ENCODE measurements at places on chromosomes 6 and 20.

GRCh38 chr6:143613749-143614148 lies 64.0 kb upstream of the PHACTR2 start:
- no peak for DNase-seq

GRCh38 chr6:166194914-166195859 lies 27.5 kb upstream of the TBXT start:
- DNase-seq = no peak

DNA sequence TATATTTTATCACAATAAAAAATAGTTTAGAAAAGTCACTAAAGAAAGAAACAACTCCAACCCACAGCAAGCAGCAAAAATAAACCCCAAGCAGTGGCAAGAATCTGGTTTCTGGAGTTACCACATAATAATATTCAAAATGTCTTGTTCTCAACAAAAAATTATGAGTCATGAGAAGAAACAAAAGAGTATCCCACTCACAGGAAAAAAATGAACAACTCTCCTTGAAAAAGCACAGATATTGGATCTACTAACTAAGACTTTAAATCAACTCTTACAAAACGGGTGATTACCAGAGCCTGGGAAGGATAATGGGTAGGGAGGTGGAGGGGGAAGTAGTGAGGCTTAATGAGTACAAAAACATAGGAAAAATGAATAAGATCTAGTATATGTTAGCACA lies 425.6 kb downstream of the PLCB1 start:
- DNase-seq = no peak

GRCh38 chr20:12199703-12200102 lies 282.0 kb downstream of the BTBD3 start:
- no peak for DNase-seq
